ENCODE measurements at places on chromosomes 11 and 22.

GRCh38 chr11:37511425-37511933 lies 913.4 kb upstream of the RAG2 start:
- H3K27me3 ChIP-seq: no peaks in the 10 kb centered on the region
- peak overlapping the region; percentile 51 for H3K27ac ChIP-seq
- H3K4me3 ChIP-seq: no peak overlapping the region
- H3K4me1 ChIP-seq: peaks cover 4% of the 10 kb centered on the region
- peak; percentile 28 for DNase-seq
- H3K36me3 ChIP-seq: no peaks in the 10 kb centered on the region

DNA sequence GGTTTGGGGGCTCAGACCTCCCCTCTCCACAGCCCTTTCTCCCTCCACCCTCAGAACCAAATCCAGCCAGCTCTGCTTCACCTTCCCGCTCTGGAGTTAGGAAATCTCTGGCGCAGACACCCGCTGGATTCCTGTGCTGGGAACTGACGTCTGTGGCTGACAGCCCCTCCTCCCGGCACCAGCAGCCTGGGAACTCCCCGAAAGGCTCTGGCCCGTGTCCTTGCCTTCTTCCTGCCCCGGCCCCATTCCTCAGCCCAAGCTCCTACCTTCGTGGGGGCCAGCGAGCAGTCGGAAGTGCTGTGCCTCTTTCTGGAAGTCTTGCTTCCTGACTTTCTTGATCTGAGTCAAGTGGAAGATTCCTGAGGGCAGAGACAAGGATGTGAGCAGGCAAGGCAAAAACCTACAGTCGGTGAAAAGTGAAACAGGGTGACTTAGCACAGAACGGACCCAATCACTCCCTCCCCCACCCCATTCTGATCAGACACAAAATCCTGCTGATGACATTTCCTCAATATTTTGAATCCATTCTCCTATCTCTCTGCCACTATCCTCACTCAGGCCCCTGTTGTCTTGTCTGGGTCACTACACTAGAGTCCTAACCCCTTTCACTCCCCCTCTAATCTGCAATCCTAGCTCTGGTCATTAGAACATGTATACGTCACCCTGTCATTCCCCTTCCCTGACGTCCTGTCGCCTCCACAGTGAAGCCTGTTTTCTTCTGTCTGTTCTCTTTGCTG lies 34.1 kb downstream of the CHRDL2 start:
- H3K36me3 ChIP-seq: no peaks in the 10 kb centered on the region
- H3K27ac ChIP-seq: no peak overlapping the region
- H3K4me3 ChIP-seq: peak overlapping the region; percentile 53
- DNase-seq: peak; percentile 92
- peaks cover 5% of the 10 kb centered on the region for H3K4me1 ChIP-seq

GRCh38 chr11:46947399-46948077 lies 11.0 kb downstream of the CSTPP1 start:
- no peak for DNase-seq
- peak overlapping the region; percentile 46 for H3K27ac ChIP-seq
- no peak overlapping the region for H3K4me3 ChIP-seq
- no peaks in the 10 kb centered on the region for H3K36me3 ChIP-seq
- peaks cover 2% of the 10 kb centered on the region for H3K4me1 ChIP-seq
- H3K27me3 ChIP-seq: no peaks in the 10 kb centered on the region

GRCh38 chr11:36567694-36568093 lies at the start of gene RAG1:
TSS of gene RAG1 (plus strand) at chr11:36568007. CDS start at chr11:36573305, 5,298 bp downstream.
- no peak within 1 kb of the TSS for H3K27ac ChIP-seq
- no peaks in the 10 kb centered on the region for H3K36me3 ChIP-seq
- no peak for DNase-seq

DNA sequence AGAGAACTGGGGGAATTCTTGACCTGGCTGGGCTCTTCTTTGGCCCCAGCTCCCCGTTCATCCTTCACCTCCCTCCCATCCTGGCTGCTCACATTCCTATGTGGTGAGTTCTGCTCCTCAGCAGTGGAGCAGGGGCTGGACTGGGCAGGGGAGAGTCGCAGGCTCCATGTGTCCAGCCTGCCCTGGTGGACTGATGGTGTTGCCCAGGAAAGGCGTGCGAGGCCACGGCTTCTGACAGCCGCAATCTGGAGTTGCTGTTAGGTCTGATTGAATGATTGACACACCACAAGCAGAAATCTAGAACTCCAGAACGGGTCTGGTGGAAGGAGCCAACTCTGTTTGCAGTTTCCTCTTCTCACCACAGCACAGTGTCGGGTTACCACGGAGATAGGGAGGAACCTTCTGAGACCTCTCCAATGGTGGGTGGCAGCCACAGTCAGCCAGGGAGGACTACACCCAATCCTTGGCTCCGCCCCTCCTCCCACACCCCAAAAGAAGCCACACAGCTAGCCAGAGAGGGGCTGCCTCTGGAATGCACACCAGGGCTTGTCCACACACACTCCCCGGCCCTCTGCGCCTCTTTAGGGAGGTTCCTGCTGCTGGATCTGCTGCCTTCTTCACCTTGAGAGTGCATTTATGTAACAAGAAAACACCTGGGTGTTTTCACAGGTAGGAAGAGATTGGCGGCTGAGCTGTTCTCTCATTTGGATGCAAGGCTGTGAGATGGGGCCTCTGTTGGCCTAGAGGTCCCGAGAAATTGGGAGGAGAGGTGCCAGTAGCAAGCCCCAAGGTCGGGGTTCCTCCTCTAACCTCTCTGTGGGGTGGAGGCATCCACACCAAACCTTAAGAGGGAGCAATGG lies 56.4 kb upstream of the CD44 start:
- H3K27me3 ChIP-seq: no peaks in the 10 kb centered on the region
- H3K36me3 ChIP-seq: no peaks in the 10 kb centered on the region
- peak; percentile 88 for DNase-seq
- H3K4me3 ChIP-seq: no peak overlapping the region
- peak overlapping the region; percentile 85 for H3K27ac ChIP-seq
- H3K4me1 ChIP-seq: peaks cover 19% of the 10 kb centered on the region

DNA sequence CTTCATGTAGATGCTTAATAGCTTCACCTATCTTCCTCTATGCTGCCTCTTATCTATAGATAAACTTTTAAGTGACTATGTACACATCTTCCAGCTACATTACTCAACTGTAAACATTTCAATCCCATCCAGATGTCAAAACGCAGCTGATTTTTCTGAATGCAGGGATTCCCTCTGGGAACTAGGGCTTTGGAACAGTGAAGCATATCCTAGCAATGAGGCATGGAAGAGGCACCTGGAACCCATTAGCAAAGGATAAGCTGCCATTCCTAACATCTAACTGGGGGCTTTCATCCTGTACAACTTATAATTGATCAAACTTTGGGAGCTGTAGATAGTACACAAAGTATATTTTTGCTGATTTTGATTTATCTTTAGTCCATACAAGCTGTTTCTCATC lies 40.8 kb upstream of the OPCML start:
- no peaks in the 10 kb centered on the region for H3K4me1 ChIP-seq
- no peaks in the 10 kb centered on the region for H3K27me3 ChIP-seq
- H3K4me3 ChIP-seq: no peak overlapping the region
- H3K36me3 ChIP-seq: no peaks in the 10 kb centered on the region
- no peak for DNase-seq

DNA sequence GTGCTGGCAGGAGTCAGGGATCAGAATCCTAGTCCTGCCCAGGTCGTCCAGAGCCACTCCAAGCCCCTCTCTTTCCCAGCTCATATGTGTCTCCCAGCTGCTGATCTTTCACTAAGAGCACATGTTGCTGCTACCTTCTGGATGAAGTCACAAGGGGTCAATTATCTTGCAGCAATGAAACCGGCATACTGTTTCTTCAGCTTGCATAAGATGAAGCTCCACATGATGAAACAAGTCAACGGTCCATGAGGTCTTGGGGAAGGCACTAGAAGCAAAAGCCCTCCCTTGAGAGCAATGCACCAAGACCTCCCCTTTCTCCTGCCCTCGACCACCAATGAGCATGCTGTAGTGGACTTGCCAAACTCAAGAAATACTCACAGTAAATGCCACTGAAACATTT lies 148.9 kb downstream of the TENM4 start:
- peaks cover 12% of the 10 kb centered on the region for H3K36me3 ChIP-seq
- H3K4me1 ChIP-seq: no peaks in the 10 kb centered on the region
- no peak for DNase-seq
- peaks cover 4% of the 10 kb centered on the region for H3K27me3 ChIP-seq
- no peak overlapping the region for H3K27ac ChIP-seq

GRCh38 chr22:22600531-22601261 lies 41.6 kb upstream of the PRAME start:
- no peak for DNase-seq
- H3K4me1 ChIP-seq: no peaks in the 10 kb centered on the region
- peaks cover 6% of the 10 kb centered on the region for H3K27me3 ChIP-seq
- H3K4me3 ChIP-seq: no peak overlapping the region
- H3K36me3 ChIP-seq: no peaks in the 10 kb centered on the region
- H3K27ac ChIP-seq: no peak overlapping the region

- H3K4me1 ChIP-seq: peaks cover 25% of the 10 kb centered on the region
- no peak overlapping the region for H3K27ac ChIP-seq
- H3K27me3 ChIP-seq: no peaks in the 10 kb centered on the region
- DNase-seq: peak; percentile 5
- peak overlapping the region; percentile 89 for H3K4me3 ChIP-seq
Measured at GRCh38 chr11:35146074-35146521, 7.1 kb downstream of the CD44 start.

GRCh38 chr11:128045094-128045725 lies 542.1 kb downstream of the ETS1 start:
- no peak overlapping the region for H3K27ac ChIP-seq
- no peak for DNase-seq
- H3K4me3 ChIP-seq: no peak overlapping the region
- H3K36me3 ChIP-seq: no peaks in the 10 kb centered on the region
- peaks cover 8% of the 10 kb centered on the region for H3K4me1 ChIP-seq

DNA sequence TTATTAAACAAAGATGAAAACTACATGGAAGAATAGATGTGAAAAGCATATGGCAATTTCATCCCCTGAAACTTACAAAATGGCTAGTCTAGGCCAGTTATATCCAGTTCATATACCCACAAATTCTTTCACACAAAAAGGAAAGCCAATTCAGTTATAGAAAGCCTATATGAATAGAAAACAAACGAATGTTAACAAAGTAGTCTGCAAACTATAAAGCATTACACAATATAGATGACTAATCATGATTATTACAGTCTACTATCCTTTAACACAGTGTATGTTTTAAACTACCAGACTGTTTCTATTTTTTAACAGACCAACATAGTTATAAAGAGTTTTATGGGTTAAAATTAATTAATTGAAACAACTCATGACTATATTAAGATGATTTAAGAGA lies 12.1 kb downstream of the DCUN1D5 start:
- H3K27me3 ChIP-seq: no peaks in the 10 kb centered on the region
- H3K4me3 ChIP-seq: no peak overlapping the region
- peak; percentile 30 for DNase-seq

DNA sequence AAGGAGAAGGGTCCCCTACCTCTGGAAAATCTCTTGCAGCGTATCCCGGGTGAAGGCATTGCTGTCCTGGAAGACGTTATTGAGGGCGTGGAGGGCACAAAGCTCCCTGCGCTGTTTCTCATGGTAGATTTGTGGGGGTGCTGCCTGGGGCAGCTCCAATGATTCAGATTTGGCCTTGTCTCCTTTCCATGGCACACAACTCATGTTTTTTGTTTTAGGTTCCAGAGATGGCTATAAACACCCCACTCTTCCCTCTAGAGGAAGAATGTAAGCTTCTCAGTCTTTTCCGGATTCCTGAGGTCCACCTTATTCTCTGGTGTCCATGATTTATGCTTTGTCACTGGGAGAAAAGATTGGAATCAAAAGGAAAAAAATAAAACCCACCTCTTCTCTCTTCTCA lies 959 bp downstream of the JOSD1 start:
- peak; percentile 52 for DNase-seq
- peaks cover 19% of the 10 kb centered on the region for H3K4me1 ChIP-seq
- H3K4me3 ChIP-seq: peak overlapping the region; percentile 54
- H3K27ac ChIP-seq: peak overlapping the region; percentile 84
- no peaks in the 10 kb centered on the region for H3K27me3 ChIP-seq
- H3K36me3 ChIP-seq: peaks cover 18% of the 10 kb centered on the region

- peaks cover 41% of the 10 kb centered on the region for H3K4me1 ChIP-seq
- H3K36me3 ChIP-seq: peaks cover 24% of the 10 kb centered on the region
- peak overlapping the region; percentile 7 for H3K4me3 ChIP-seq
- no peaks in the 10 kb centered on the region for H3K27me3 ChIP-seq
Measured at GRCh38 chr11:119029340-119030028, 1.2 kb downstream of the SLC37A4 start.

DNA sequence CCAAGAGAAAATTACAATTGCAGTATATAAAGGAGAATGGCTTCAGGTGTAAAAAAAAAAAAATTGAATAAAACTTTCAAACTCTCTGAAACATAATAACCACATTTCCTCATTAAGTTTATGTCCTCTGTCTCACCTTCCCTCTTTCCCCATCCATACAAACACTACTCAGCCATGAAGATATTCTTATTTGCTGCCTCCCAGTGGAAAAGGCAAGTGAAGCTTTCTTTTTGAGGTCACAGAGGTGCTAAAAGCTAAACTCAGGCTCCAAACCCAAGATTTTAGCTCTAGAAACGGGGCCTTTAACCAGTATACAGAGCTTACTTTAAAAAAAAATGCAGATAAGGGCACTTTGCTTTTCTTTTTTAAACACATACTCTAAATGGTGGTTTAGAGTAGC lies 1568.5 kb downstream of the FAM181B start:
- DNase-seq: no peak
- no peaks in the 10 kb centered on the region for H3K4me1 ChIP-seq
- no peaks in the 10 kb centered on the region for H3K36me3 ChIP-seq
- no peak overlapping the region for H3K27ac ChIP-seq

DNA sequence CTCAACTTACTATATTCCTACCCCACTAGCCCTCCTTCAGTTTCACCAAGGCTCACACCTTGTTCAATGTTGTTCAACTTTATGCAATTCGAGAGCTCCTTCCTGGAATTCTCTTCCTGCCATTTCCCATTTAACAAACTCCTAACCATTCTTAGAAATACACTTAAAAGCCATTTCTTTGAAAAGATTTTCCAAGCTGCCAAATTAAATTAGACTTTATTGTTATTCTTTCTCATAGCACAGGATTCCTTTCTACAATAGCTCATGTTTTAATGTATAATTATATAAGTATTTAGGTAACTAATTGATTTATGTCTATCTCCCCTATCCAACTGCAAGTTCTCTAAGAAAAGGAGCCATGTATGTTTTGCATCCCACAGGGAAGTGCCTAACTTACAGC lies 52.7 kb upstream of the CTSC start:
- DNase-seq: no peak
- H3K27me3 ChIP-seq: no peaks in the 10 kb centered on the region

DNA sequence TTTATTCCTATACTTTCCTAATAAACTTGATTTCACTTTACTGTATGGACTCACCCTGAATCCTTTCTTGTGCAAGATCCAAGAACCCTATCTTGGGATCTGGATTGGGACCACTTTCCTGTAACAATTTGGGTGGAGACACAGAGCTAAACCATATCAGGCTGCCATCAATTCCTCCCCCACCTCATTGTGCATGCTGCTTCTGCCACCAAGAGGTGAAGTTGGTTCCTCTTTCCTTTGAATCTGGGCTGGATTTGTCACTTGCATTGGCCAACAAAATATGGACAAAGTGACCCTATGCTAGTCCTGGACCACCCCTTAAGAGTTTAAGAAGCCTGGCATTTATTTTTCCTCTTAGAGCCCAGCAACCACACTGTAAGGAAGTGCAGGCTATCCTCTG lies 39.4 kb upstream of the CEP295 start:
- H3K27me3 ChIP-seq: peaks cover 16% of the 10 kb centered on the region
- H3K27ac ChIP-seq: no peak overlapping the region
- H3K36me3 ChIP-seq: no peaks in the 10 kb centered on the region
- H3K4me3 ChIP-seq: no peak overlapping the region
- peaks cover 4% of the 10 kb centered on the region for H3K4me1 ChIP-seq

GRCh38 chr11:44008088-44008501 lies 39.7 kb upstream of the ACCSL start:
- no peaks in the 10 kb centered on the region for H3K4me1 ChIP-seq
- peak overlapping the region; percentile 18 for H3K4me3 ChIP-seq
- no peak overlapping the region for H3K27ac ChIP-seq
- H3K27me3 ChIP-seq: no peaks in the 10 kb centered on the region
- DNase-seq: no peak
- H3K36me3 ChIP-seq: no peaks in the 10 kb centered on the region

Data from mesenchymal stem cell (in vitro differentiated cells and primary cell).